ENCODE measurements at places on chromosomes 5 and 9.

DNA sequence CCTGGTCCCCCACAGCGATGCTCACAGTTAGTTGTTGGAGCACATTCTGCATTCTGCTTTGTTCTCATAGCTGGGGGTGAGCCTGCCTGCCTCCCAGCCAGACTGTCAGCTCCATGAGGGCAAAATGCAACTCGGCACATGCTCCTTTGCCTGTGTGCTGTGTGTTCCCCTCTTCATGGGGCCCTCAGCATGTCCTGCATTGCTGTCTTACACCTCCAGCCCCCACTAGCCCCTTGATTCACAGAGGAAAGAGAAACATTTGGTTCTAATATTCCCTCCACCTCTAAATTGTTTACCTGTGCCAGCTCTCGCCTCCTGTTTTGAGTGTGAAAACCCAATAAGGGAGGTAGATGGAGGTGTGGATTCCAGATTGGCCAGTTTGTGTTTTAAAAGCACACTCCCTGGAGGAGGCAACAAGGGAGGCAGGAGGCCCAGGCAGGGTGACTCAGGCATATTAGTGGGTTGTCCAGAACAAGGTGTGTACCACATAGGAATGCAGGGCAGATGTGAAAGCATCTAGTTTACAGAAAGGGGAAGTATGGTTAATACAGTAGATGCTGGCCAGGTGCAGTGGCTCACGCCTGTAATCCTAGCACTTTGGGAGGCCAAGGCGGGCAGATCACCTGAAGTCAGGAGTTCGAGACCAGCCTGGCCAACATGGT, 224.6 kb downstream of the AGTPBP1 start:
- no peak for DNase-seq

- no peak for DNase-seq
Measured at GRCh38 chr9:101126556-101126955, 98.0 kb downstream of the PLPPR1 start.

- DNase-seq, result no peak
Measured at GRCh38 chr9:92721548-92721947, 43.1 kb downstream of the BICD2 start.

DNA sequence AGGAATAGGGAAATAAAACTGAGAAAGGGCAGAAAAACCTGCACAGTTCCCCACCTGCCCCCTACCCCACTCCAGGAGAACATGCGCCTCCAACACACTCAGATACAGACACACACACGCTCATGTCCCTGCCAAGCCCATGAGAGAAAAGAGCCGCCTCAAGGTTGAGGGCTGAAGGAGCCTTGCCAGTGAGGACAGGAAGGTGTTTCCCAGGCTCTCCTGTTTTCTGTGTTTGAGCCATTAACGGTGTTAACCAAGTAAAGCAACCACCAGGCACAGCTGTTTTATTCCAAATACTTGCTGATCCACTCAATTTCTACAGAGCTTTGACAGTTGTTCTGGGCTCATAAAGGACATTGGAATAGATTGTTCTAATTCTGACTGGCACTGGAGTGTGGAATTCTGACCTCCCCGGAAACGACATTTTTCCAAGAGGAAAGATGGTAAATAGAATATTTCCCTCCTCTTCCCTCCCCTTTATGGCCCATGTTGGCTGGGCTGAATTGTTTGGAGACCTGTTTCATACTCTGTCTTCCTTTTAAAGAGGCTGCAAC, 238.0 kb downstream of the DMAC1 start:
- DNase-seq, result no peak

- no peak for DNase-seq
Measured at GRCh38 chr5:171221916-171222315, 87.1 kb upstream of the TLX3 start.

GRCh38 chr5:6224406-6224805, 153.9 kb downstream of the MED10 start:
- no peak for DNase-seq

GRCh38 chr5:132260714-132261551, 3.4 kb downstream of the PDLIM4 start:
- DNase-seq, result peak; percentile 78

DNA sequence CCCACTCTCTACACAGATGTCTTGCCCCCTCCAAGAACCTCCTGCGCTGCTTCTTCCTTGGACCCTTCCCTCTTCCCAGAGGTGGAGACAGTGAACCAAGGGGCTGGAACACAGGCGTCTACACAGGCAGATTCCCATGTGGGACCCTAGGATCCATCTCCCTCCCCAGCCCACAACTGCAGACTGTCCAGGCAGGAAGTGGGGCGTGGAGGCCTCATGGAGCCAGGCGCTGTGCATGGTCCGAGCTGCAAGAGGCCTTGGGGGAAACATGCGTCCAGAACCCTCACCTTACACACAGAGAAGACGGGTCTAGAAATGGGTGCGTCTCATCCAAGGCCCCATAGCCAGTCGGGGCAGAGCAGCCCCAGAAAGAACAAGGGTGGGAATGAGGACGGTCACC, 117.5 kb downstream of the VAV2 start:
- DNase-seq, result no peak
